ENCODE measurements at places on chromosomes 5 and 9.

DNA sequence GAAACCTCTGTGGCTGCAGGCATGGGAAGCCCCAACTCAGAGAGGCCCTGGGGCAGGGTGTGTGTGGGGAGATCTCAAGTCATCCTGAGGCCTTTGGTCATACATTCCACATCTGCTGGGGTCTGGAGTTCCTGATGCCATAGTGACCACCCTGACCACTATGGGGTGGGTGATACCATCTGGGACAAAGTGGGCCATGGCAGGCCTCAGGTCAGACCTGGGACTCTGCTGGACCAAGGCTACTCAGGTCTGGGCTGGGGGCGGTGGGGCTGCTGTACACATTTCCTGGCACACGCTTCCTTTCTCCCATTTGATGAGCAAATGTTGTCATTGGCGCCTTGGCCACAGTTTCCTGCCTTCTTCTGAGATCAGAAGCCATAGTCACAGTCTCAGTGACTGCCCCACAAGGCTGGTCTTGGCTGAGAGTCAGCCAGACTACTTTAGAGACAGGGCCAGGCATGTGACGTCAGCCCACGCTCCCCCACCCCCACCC lies 15.1 kb upstream of the ACSL6 start:
- DNase-seq: no peak

GRCh38 chr9:96509848-96510247 lies 59.9 kb downstream of the HABP4 start:
- no peak for DNase-seq

DNA sequence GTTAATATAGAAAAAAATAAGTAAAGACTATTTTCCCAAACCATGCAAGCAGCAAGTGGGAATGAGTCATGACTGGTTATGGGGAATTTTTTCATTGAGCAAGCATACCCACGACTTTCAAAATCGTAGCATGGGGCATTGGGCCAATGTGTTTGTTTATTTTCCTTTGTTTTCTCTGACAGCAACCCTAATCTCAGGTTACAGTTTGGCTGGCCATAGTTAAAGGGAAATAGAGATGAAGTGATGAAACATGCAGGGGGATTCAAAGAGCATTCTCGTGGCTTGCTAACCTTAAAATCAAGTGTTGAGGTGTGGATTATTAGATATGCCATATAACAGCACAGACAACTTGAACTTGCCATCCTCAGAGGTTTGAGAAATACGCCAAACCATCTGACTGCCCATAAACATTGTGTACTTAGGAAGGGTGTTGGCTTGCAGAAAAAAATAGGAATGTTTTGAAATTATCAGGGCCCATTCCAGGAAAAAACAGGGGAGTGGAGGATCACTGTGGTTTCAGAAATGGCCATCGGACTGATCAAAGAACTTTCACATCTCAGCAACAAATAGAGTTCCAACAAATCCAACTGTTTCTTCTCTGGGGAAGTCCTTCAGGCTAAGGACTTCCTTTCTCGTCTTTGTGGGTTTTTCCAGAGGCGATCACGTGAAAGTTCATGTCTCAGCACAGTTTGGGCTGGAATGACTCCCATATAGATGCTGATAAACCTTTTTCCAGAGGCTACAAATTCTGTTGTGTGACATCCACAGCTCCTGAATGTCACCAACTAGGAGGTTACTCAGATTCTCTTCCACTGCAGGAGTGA lies 259.1 kb downstream of the SYK start:
- peak; percentile 96 for DNase-seq

- DNase-seq: no peak
Measured at GRCh38 chr5:94747371-94747770, 128.9 kb downstream of the SLF1 start.

DNA sequence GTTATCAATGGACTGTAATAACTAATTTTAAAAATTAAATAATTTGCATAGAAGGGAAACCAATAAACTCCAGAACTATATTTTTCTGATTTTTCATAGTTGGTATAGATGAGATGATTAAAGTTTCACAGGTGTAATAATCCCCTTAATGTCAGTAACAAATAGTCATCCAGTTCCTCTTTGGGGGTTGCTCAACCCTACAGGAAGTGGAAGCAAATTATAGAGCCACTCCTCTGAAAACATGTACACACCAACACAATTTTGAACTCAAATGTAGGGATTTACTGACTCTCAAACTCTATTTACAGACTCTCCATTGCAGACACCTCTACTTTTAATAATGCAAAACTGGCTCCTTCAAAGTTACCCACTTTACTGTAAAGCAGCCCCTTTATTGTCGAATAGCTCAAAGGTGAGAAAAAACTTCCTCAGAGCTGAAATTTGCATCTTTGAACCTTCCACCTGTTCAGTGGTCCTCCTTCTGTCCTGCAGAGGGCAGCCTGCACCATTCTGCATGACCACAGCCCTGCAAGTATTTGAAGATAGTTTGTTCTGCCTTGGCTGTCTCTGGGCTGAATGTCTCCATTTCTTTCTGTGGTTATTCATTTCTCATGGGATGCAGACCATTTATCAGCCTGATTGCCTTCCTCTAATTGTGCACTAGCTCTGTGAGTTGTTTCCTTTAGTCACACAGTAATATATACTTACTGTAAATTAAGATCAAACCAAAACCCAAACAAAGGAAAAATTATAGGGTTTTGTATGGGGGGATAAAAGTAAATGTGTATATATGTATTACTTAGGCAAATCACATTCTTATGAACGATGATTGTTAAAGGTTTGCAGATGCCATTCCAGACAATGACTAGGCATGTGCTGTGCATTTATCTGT lies 383.2 kb upstream of the SGCD start:
- peak; percentile 34 for DNase-seq

DNA sequence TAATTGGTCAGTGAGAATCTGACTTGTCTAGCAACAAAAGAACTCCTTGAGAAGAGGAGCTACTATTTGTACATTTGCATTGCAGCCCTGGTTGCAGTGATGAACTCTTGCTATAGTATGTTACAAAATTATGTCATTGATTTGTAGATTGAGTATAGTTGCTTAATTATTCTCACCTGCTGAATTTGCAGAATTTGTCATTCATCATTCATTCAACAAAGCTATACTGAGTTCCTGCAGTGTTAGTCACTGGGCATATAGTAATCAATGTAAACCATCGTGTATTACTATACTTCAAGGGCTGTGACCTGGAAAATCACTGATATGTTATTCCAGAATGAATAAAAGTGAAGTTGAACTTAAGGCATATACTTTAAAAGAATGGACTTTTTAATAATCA lies 50.1 kb downstream of the SLC1A3 start:
- DNase-seq: no peak

DNA sequence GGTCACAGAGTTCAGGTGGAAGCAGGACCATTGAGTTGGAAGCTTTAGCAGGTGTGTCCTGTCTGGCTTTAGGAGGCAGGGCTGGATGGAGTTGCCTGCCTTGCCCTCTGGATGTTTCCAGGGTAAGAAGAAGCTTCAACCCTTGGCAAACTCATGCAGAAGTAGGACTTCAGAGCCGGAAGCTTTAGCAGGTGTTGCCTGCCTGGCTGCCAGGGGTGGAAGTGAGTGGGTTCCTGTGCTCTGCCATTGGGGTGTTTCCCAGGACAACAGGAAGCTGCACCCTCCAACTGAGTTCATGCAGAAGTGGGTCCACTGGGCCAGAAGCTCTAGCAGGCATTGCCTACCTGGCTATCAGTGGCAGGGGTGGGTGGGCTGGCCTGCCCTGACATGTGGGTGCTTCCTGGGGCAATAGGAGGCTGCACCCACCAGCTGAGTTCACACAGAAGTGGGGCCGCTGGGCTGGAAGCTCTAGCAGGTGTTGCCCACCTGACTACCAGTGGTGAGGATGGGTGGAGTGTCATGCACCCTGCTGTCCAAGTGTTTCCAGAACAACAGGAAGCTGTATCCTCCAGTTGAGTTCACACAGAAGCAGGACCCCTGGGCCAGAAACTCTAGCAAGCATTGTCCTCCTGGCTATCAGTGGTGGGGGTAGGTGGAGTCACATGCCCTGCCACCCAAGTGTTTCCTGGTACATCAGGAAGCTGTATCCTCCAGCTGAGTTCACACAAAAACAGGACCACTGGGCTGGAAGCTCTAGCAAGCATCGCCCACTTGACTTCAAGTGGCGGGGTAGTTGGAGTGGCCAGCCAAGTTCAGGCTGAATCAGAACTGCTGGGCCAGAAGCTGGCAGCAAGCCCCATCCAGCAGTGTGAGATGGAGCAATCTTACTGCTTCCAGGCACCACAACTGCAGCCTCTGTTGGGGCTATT lies 24.6 kb downstream of the LOX start:
- no peak for DNase-seq

- DNase-seq: no peak
Measured at GRCh38 chr5:78568212-78568611, 80.4 kb downstream of the LHFPL2 start.

DNA sequence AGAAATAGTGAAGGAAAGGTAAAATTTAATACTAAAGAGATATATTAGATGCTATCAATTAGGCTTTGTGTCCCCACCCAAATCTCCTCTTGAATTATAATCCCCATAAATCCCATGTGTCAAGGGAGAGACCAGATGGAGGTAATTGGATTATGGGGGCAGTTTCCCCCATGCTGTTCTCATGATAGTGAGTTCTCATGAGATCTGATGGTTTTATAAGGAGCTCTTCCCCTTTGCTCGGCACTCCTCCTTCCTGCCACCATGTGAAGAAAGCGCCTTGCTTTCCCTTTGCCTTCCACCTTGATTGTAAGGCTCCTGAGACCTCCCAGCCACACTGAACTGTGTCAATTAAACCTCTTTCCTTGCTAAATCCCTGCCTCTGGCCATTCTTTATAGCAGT lies 697.0 kb upstream of the RGMB start:
- DNase-seq: no peak

DNA sequence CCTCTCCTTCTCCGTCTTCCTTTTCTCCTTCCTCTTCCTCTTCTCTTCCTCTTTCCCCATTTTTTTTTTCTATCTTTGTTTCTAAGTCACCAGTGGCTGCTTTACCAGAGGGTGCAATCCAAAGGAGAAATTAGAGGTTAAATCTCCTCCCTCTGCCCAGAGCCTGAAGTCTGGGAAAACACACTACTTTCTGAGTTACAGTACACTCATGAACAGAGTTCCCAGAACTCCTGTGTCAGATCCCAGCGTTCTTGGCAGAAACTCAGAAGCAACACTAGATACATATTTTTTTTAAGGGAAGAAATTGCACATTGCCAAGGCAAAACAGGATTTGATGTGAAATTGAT lies 189.0 kb downstream of the SNCAIP start:
- DNase-seq: no peak

DNA sequence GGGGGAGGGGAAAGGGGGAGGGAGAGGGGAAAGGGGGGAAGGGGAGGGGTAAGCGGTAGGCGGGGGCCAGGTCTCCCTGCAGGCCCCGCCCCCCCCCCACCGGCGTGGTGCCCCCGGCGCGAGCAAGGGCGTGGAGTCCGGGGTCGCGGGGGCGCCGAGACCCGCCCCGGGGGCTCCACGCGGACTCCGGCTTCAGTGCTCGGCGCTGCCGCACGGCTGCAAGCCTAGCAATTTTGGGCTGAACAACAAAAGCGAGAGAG lies 10.8 kb downstream of the C9orf50 start:
- no peak for DNase-seq

DNA sequence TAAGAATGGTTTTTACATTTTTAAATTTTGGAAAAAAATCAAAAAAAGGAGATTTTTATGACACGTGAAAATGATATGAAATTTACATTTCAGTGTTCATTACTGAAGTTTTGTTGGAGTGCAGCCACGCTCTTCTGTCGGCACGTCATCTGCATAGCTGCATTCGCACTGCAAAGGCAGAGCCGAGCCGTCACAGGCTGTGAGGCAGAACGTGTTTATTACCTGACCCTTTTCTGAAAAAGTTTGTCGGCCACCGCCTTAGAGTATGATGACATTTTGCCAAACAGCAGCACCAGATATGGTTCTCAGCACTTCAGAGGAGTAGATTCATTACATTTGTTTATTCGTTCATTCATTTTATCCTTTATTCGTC lies 24.1 kb downstream of the HRH2 start:
- DNase-seq: no peak

Measured in AG09309 (cell line).